GM12878 (cell line): ENCODE measurements at places on chromosomes 12 and 14.

DNA sequence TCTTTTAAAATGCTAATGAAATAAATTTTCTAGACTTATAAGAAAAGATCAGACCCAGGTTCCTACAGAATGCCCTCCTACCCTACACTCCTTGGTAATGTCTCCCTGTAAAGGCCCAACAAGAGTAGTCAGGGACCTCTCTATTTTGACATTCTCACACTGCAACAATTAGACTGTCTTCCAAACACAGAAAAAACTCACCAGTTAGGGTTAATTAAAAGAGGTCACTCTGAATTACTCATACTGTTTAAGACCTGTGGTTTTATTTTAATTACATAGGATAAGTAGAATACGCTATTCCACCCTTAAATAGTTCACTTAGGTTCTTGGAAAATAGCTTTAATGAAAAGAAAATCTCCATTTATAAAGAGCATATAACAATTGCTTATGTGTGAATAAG lies 142.4 kb downstream of the ITPR2 start:
- DNase-seq = no peak

GRCh38 chr12:108106599-108106998 lies 22.5 kb upstream of the WSCD2 start:
- DNase-seq = no peak

DNA sequence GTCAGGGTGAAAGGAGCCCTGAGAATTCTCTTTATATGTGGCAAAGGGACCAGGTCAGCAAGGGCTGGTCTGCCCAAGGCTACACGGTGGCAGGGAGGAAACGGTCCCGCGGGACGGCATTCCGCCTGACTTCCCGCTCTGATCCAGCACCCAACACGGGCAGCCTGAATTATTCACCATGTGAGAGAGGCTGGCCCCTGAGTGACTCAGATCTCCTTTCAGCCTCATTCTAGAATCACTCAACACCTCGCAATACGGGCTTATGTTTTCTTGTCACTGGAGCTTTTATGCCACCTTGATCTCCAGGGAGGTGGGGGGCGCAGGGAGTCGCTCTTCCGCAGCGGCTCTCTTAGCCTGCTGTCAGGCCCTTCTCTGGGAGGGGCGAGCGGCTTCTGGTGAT lies 8.5 kb downstream of the LRTM2 start:
- DNase-seq = no peak

- DNase-seq = no peak
Measured at GRCh38 chr12:47205532-47206449, 126.0 kb upstream of the AMIGO2 start.

DNA sequence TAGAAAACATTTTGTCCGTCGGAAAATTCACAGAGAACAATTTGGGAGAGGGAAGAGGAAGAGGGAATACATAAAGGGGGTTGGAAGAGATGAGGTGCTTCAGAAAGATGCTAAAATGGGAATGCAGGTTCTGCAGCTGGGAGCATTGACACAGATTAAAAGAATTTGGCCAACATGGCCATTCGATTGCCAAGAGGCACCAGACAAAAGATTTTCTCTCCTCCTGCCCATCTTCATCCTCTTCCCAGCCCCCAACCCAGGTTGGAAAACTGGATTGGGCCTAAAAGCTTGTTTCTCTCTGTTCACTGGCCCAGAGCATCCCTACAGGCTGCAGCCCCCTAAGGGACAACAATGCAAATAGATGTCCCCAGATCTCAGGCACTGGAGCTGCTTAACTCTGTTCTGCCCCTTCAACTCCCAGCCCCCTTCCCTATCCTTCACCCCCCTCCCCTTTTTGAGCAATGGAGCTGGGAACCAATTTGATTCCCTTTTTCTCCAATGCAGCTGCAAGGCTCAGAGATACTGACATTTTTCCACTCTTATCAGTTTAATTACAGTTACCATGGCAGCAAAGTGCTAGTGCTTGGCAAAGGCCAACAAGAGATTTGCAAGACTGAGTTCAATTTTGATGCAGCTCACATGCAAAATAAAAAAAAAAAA lies 1.9 kb downstream of the LMO3 start:
- DNase-seq = no peak

DNA sequence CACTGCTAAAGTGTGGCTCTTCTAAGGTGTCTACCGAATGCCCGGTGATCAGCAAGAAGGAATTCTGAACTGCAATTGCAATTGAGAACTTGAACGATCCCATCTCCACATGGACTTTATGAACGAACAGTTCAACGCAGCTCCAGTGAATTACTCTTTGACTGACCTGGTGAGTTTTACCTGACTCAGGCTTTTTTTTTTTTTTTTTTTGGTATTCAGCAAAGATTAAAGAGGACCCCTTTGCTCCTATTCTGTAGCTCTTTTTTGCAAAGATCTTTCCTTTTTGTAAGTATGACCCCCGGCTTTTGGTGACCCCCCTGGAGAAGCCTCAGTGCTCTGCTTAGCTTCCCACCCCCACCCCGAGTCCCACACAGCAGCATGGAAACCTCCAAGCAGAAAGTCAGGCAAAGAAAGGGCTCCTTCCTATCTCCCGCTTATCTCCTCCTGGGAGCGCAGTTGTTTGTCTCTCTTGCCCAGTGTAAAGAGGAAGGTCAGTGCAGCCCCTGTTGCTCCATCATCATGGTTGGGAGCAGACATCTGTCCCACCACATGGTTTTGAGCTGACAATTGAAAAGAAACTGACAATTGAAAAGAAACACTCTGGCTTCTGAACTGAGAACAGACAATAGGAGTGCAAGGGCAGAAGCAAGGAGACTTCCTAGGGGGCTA lies 72.1 kb upstream of the DIO3 start:
- DNase-seq = no peak

DNA sequence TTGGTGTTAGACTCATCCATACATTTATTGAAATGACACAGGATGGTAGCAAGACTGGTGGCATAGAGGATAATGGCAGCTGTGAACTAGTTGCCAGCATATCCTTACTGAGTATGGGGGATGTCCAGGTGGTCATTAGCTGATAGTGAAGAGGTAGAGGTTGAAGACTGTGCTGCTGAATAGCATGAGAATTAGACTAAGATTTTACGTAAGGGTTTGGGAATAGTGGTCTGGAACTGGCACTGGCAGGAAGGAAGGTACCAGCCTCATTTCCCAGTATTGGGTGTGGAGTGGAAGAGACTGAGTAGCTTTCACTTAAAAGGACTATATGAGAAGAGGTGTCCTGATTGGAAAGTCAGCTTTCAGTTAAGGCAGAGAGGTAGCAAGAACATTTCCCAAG lies 6.5 kb downstream of the ERC1 start:
- DNase-seq = no peak

DNA sequence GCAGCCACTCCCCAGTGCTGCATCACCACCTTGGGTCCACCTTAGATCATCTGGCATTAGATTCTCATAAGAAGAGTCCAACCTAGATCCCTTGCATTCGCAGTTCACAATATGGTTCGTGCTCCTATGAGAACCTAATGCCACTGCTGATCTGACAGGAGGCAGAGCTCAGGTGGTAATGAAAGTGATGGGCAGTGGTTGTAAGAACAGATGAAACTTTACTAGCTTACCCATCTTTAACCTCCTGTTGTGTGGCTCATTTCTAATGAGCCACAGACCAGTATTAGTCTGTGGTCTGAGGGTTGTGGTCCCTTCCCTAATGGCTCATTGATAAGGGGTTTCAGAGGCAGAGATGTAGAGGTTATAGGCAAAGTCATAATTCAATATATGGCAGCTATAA lies 615.9 kb upstream of the MIS18BP1 start:
- peak; percentile 47 for DNase-seq

DNA sequence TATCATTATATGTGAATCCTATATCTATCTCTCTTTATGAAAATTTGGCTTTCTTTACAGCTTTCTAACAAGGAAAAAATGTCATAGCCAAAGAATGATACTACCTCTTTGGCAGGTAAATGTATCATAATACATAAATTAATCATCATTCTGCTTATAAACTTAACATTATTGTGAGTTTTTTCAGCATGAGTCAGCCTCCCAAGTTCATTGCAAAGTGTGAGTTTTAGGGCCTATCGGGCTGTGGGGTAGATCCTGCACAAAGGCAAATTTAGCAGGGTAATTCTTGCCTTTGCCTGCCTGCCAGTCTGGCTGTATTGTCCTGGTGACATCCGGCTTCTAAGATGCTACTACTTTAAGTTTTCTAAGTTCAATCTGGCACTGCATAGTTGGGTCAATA lies 412.6 kb downstream of the MDGA2 start:
- no peak for DNase-seq

DNA sequence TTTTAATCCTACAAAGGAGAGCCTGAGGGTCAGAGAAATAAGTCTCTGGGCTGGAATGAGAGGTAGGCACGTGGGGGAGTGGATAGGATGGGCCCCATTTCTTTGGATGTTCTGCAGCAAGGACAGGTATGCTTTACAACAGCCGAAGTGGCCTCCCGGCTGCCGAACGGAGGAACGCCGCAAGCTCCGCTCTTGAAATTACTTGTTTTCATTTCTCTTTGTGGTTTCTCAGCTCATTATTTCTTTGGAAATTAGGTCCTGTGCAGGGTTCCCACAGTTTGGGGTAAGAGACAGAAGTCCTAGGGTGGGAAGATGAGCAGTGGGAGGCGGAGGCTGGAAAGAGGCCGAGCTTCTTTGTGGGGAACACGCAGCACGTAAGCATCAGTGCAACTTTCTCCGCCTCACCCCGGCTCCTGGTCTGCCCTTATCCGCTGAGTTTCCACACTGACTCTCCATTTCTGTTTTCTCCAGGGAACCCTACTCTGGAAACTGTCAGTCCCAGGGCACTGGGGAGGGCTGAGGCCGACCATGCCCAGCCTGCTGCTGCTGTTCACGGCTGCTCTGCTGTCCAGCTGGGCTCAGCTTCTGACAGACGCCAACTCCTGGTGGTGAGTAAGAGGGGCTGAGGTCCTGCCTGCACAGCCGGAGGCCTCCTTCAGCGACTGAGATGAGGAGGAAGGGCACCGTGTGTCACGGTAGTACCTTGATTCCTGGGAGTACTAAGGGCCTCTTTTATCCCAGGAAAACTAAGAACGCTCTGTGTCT lies 2.0 kb downstream of the WNT5B start:
- no peak for DNase-seq
